ENCODE measurements at places on chromosomes 3 and 15.

DNA sequence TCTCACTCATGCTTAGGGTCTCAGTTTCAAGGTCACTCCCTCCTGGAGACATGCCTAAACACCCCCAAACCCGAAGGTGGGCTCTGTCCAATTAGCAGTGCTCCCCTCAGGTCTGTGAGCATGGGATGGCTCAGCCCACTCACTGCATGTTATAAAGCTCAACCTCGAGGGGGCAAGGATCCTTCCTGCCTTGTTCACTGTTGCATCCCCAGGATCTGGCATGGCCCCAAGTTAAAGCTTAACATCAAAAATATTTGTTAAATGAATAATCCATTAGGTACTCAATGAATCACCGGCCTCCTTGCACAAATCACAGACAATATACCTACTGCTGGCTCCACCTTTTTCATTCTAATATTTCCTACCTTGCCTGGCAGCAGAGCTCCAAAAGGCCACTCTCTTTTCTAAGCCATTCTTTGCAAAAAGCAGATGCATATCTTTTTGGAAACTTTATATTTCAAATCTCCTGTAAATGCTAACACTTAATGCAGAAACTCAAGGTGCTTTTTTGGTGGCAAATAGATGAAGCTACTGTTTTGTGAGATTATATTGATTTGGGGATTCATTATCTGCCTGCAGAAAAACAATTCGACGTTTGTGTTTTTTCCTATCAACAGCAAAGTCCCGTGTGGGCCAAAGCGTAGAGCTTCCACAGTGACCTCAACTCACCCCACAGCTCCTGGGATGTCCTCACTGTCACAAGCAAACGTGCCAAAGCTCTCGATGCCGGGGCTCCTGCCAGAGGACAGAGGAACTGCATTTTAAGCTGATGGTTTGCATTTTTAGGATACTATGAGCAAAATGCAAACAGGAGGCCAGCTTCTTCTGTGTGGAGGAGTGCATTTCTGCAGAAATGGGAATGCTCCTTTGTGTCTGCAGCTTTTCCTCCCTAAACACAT, 35.4 kb downstream of the PCOLCE2 start:
- DNase-seq, result no peak

DNA sequence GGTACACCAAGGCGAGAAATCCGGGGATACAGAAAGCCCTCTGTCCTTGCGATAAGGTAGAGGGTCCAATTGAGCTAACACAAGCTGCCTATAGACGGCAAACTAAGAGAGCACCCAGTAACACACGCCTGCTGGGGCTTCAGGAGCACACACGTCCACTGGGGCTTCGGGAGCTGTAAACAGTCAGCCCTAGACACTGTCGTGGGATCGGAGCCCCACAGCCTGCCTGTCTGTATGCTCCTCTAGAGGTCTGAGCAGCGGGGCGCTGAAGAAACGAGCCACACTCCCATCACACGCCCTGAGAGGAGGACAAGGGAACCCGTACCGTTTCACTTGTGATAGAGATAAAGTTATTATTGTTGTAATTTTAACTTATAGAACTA, 486 bp downstream of the SAMMSON start:
- DNase-seq, result no peak

- no peak for DNase-seq
Observed at GRCh38 chr3:55570271-55570711, 83.2 kb upstream of the WNT5A start.

DNA sequence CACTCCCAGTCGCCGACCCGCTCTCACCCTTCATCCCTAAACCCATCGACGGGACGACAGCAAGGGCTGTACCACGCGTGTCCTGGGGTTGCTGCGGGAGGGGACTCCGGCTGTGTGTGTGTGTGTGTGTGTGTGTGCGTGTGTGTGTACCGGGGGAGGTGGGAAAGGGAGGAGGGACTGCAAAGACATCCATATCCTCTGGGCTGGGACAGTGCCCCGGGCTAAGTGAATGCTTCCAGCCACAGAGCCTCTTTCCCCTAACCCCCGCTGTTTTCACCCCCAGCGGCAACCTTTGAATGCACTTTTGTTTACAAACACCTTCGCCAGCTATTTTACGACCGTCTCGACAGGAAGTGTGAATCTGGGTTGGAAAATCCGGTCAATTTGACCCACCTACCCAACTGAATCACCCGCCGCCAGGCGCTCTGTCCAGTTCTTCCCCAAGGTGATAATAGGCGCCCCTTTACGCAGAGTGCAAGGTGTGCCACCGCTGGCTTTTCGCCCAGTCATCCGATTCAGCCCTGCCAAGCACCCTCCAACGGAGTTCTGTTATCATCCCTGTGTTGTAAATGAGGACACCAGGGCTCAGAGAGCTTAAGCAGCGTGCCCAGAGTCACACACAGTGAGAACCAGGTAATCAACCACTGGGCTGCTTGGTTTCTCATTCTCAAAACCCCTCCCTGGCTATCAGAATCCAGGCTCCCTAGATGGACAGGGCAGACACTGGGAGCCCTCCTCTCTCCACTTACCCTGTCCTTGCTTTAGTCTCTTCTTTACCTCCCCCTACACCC, 739 bp upstream of the AMOTL2 start:
- DNase-seq, result no peak

- no peak for DNase-seq
Observed at GRCh38 chr3:19267040-19267439, 118.7 kb downstream of the KCNH8 start.

DNA sequence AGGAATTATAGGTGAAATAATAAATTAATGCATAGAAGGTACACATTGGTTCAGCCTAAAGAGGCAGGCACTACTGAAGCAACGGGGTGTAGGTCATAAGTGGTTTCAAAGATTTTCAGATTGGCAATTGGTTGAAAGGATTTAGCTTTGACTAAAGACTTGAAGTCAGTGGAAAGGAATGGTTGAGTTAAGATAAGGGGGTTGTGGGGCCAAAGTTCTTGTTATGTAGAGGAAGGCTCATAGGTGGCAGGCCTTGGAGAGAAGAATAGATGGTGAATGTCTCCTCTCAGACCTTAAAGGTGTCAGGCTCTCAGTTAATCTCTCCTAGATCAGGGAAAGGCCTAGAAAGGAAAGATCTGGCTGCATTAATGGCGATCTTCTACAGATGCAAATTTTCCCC, 209.8 kb downstream of the ATP10A start:
- no peak for DNase-seq

- no peak for DNase-seq
Observed at GRCh38 chr15:58179741-58180381, 41.7 kb downstream of the AQP9 start.

- DNase-seq, result no peak
Observed at GRCh38 chr15:57782731-57783130, 76.2 kb downstream of the POLR2M start.

GRCh38 chr15:53716909-53717876, 42.3 kb downstream of the WDR72 start:
- DNase-seq, result no peak

- no peak for DNase-seq
Observed at GRCh38 chr3:60509471-60509870, 741.8 kb downstream of the FHIT start.

GRCh38 chr15:40091861-40092255, 16.8 kb downstream of the BMF start:
- DNase-seq, result no peak

GRCh38 chr3:58164906-58165821, 45.6 kb downstream of the DNASE1L3 start:
- DNase-seq, result no peak

- DNase-seq, result no peak
Observed at GRCh38 chr3:155391551-155391958, 98.1 kb upstream of the STRIT1 start.

DNA sequence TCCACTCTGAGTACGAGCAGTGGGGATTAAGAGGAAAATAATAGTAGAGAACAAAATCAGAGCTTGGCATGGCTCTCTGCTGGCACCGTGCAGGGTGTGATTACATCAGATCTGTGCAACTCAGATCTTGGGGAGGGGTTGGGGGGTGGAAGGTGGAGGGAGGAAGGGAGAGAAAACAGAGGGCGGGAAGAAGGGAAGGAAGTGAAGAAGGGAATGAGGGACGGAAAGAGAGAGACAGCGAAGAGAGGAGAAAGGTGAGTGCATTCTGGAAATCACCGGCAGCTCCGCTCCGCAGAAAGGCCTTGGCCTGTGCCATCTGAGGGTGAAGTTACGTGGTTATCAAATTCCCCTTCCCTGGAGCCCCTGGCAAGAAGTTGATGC, 31.0 kb upstream of the ADAMTS17 start:
- DNase-seq, result no peak

DNA sequence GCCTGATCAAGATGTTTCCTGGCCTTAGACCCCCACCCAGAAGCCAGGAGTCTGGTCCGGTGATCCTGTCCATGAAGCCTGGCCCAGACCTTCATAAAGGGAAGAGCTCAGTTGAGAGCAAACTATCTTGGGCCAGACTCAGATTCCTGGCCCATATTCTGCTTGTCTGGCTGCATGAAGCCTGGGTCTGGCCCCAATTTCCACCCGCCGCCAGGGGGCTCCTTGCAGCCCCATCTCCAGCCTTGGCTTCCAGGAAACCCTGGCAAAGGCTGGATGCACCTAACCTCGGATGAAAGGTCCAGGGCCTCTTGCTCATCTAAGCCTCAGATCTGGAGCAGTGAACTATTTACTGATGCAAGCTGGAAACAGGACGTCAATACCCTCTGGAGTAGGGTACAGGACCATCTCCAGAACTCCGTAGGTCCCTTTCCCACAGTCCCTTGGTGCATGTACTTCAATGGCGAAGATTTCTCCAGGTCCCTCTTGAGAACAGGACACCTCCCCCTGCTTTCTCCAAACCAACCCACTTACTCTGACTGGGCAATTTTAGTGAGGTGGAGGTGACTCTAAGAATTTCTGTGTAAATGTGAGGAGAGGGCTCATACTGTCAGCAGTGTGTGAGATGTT, 5.6 kb downstream of the FOXL2 start:
- peak; percentile 74 for DNase-seq

Data from activated CD8-positive, alpha-beta memory T cell treated with anti-CD3 and anti-CD28 coated beads, Interleukin-2, amount 50 U/mL, for 48 hours (primary cell).